ENCODE measurements at places on chromosomes 3 and 15. TPM values are rescaled to one million over a fixed set of nuclear protein-coding genes. Genes with fewer than 3 reads are reported as not detected.

The ABTB1 gene
- 6.9 TPM for total RNA-seq

The SLC12A1 gene
- total RNA-seq: not detected

The DCLK3 gene
- not detected for total RNA-seq

The AMOTL2 gene
- 146 TPM for total RNA-seq

The GPR160 gene
- total RNA-seq: 0.18 TPM

The GPR156 gene
- 0.39 TPM for total RNA-seq

The XCR1 gene
- total RNA-seq: not detected

The SIDT1 gene
- not detected for total RNA-seq

The PIK3CB gene
- 73.9 TPM for total RNA-seq

The SECISBP2L gene
- 40.5 TPM for total RNA-seq
